Pancreas (tissue), 10 donors: ENCODE measurements at places on chromosomes 6 and 20. TPM values are rescaled to one million over a fixed set of nuclear protein-coding genes. Genes with fewer than 3 reads are reported as not detected.

Gene GPSM3
- 0.93 TPM for total RNA-seq

Gene HLA-A
- total RNA-seq, result 374 TPM

Gene LGSN
- 0.52 TPM for total RNA-seq

- H3K4me3 ChIP-seq, result no peak overlapping the region
- no peaks in the 10 kb centered on the region for H3K4me1 ChIP-seq
- no peaks in the 10 kb centered on the region for H3K36me3 ChIP-seq
- no peaks in the 10 kb centered on the region for H3K27me3 ChIP-seq
- no peak for DNase-seq
Observed at GRCh38 chr6:28449056-28449455, 5.8 kb upstream of the ZSCAN23 start.
